EL (cell line): ENCODE measurements at places on chromosomes 3 and 15.

DNA sequence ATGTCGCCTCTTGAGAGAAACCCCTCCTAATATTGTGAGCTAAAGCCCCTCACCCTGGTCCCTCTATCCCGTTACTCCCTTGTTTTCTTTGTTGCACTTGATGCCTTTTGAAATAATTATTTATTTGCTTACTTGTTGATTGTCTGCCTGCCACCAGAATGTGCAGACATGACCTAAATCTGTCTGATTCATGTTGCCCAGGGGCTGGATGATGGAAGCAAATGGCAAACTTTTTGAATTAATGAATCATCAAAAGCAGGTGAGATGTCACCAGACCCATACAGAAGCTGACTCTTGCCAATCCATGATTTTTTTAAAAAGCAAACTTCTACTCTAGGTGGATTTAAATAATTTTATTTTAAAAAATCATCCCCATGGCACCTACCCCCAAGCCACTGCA, 49.3 kb downstream of the GRIP2 start:
- no peak for DNase-seq

GRCh38 chr3:11819146-11819689, 27.5 kb downstream of the TAMM41 start:
- DNase-seq: no peak

- no peak for DNase-seq
Measured at GRCh38 chr3:9198899-9199335, 50.5 kb downstream of the SRGAP3 start.

DNA sequence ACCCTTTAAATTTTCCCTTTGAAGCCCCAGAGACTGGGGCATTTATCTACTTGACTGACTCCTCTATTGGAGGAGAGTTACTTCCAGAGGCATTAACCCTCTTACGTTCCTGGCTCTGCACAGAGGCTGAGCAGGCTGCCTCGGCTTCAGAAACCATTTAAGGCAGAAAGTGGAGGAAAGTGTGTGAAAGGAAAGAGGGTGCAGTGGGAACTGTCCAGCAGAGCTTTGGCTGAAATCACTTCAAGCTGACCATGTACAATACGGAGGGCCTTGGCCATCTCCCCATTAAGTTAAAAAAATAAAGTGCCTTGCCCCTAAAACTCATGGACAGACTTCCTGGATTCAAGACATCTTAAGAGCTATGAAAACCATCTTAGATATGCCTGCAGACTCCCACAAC, 238.7 kb downstream of the SV2B start:
- DNase-seq: peak; percentile 3

- no peak for DNase-seq
Measured at GRCh38 chr3:100871306-100871705, 121.9 kb downstream of the ABI3BP start.
